Thoracic aorta (tissue), 2 donors: ENCODE measurements at places on chromosomes 7 and 10. TPM values are rescaled to one million over a fixed set of nuclear protein-coding genes. Genes with fewer than 3 reads are reported as not detected.

GRCh38 chr7:129836983-129837382 is 115.8 kb downstream of the UBE2H start:
- H3K4me3 ChIP-seq = no peak overlapping the region
- H3K36me3 ChIP-seq = peaks cover 9% of the 10 kb centered on the region
- no peak overlapping the region for H3K27ac ChIP-seq
- DNase-seq = no peak
- H3K4me1 ChIP-seq = peaks cover 20% of the 10 kb centered on the region

The UCN3 gene
- not detected for total RNA-seq

- no peak for DNase-seq
- H3K36me3 ChIP-seq = no peaks in the 10 kb centered on the region
- H3K4me3 ChIP-seq = no peak overlapping the region
- H3K27ac ChIP-seq = peak overlapping the region; percentile 72
- H3K27me3 ChIP-seq = no peaks in the 10 kb centered on the region
These were observed 13.5 kb upstream of the BAMBI start for GRCh38 chr10:28663576-28664368.

The TMEM213 gene
- total RNA-seq = not detected

GRCh38 chr7:4468320-4469102 is 213.6 kb upstream of the FOXK1 start:
- no peak for DNase-seq
- no peak overlapping the region for H3K27ac ChIP-seq
- peaks cover 16% of the 10 kb centered on the region for H3K4me1 ChIP-seq
- no peaks in the 10 kb centered on the region for H3K27me3 ChIP-seq
- H3K4me3 ChIP-seq = no peak overlapping the region

DNA sequence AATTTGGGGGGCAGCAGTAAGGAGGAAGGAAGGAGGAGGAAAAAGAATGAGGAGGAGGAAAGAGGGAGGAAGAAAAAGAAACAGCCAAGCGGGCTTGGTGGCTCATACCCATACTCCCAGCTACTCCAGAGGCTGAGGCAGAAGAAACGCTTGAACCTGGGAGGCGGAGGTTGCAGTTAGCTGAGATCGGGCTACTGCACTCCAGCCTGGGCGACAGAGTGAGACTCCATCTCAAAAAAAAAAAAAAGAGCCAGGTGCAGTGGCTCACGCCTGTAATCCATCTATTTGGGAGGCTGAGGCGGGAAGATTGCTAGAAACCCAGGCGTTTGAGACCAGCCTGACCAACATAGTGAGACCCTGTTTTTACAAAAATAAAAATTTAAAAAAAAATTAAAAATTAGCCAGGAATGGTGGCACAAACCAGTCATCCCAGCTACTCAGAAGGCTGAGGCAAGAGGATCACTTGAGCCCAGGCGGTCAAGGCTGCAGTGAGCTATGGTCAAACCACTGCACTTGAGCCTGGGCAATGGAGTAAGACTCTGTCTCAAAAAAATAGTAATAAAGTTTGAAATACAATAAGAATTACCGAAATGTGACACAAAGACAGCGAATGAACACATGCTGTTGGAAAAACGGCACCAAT is 14.1 kb upstream of the CRCP start:
- peaks cover 4% of the 10 kb centered on the region for H3K4me1 ChIP-seq
- no peak for DNase-seq
- H3K36me3 ChIP-seq = no peaks in the 10 kb centered on the region
- peak overlapping the region; percentile 95 for H3K27ac ChIP-seq
- no peaks in the 10 kb centered on the region for H3K27me3 ChIP-seq

DNA sequence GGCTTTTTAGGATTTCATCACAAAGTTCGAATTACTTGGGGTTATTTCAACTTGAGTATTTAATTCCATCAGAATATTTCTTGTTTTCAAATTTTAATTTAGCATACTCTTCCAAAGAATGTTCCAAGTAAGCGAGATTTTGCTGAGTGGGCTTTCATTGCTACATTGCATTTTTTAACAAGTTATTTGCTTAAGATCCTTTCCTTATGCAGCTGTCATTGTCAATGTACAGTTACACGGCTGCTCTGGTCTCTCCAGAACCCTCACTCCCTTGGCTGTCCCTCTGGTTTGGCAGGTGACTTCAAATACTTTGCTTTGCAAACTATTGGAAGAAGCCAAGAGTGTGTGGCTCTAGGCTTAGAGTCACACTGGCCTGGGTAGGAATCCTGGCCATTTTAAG is 80.0 kb downstream of the CFAP58 start:
- H3K4me3 ChIP-seq = no peak overlapping the region
- no peak overlapping the region for H3K27ac ChIP-seq
- no peak for DNase-seq
- H3K36me3 ChIP-seq = no peaks in the 10 kb centered on the region
- H3K4me1 ChIP-seq = no peaks in the 10 kb centered on the region
- no peaks in the 10 kb centered on the region for H3K27me3 ChIP-seq

GRCh38 chr7:148906707-148907498 is 22.8 kb upstream of the EZH2 start:
- DNase-seq = no peak
- H3K36me3 ChIP-seq = no peaks in the 10 kb centered on the region
- H3K27ac ChIP-seq = no peak overlapping the region
- no peaks in the 10 kb centered on the region for H3K4me1 ChIP-seq
- no peaks in the 10 kb centered on the region for H3K27me3 ChIP-seq

The NACAD gene
- 10.8 TPM for total RNA-seq

- H3K27ac ChIP-seq = no peak overlapping the region
- H3K4me1 ChIP-seq = peaks cover 14% of the 10 kb centered on the region
- no peaks in the 10 kb centered on the region for H3K27me3 ChIP-seq
- no peak for DNase-seq
- H3K4me3 ChIP-seq = no peak overlapping the region
These were observed 72.4 kb upstream of the LRRC17 start for GRCh38 chr7:102840404-102840803.
